ENCODE measurements at places on chromosomes 2 and 18.
A peak's percentile ranks its signal among the peaks of the same experiment; 100 is the strongest.

DNA sequence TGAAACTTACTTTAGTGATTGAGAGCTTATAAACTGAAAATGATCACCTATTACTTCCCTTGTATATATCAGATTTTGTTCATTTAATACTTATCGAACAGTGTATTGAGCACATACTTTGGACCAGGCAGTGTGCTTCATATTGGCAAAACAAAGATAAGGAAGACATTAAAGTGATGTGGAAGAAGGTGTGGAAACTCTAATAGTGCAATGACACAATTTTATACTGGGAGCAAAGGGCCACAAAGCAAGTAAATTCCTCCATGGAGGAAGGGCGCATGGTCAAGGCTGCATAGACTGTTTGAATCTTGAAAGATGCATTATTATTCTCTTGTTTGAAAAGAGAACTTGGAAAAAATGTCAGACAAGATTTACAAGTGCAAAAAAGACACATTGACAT, 936.5 kb upstream of the DDX18 start:
- DNase-seq = no peak

GRCh38 chr2:152335726-152336118, 748 bp downstream of the FMNL2 start:
- DNase-seq = no peak

GRCh38 chr2:77807531-77808215, 285.5 kb upstream of the LRRTM4 start:
- no peak for DNase-seq

DNA sequence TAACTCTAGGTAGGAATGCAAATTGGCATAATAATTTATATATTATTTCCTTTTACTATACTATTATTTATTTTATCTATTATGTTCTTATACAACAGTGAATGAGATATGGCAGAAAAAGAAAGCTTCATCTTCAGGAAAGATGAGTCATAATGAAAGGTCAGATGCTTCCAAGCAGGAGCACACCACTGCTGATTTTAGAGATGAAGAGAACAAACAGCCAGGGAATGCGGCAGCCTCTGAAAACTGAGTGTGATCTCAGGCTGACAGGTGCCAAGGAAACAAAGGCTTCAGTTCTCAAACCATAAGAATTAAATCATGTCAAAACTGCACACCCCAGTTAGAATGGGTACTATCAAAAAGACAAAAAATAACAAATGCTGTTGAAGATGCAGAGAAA, 149.0 kb downstream of the CCDC178 start:
- no peak for DNase-seq

- DNase-seq = no peak
Measured at GRCh38 chr2:240708457-240708856, 16.8 kb downstream of the AQP12A start.

GRCh38 chr18:80154293-80154692, 45.2 kb downstream of the ADNP2 start:
- DNase-seq = no peak

DNA sequence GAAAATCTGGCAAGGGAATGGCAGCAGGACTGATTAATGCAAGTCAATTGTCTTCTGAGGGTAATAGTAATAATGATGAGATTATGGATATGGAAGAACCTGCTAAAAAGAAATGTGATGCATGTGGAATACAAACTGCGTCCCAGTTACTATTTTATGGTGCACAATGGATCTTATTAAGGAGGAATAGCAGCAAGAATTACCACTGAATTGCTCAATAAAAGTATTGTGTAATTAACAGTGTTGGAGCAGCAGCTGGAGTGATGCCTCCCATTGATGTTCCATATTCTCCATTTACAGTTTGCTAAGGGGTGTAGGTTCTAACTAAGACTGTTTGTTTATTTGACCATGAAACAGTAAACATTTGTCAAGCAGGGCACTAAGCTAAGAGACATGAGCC, 167.9 kb downstream of the HRH4 start:
- DNase-seq = no peak

GRCh38 chr2:28137221-28137620, 246.7 kb downstream of the BABAM2 start:
- peak; percentile 83 for DNase-seq

All from foreskin fibroblast (primary cell).